ENCODE measurements at places on chromosomes 2 and 18.

- no peak for DNase-seq
These were observed 120.6 kb upstream of the MYCN start for GRCh38 chr2:15819562-15820256.

GRCh38 chr2:142031656-142032055, 99.2 kb downstream of the LRP1B start:
- DNase-seq = no peak

DNA sequence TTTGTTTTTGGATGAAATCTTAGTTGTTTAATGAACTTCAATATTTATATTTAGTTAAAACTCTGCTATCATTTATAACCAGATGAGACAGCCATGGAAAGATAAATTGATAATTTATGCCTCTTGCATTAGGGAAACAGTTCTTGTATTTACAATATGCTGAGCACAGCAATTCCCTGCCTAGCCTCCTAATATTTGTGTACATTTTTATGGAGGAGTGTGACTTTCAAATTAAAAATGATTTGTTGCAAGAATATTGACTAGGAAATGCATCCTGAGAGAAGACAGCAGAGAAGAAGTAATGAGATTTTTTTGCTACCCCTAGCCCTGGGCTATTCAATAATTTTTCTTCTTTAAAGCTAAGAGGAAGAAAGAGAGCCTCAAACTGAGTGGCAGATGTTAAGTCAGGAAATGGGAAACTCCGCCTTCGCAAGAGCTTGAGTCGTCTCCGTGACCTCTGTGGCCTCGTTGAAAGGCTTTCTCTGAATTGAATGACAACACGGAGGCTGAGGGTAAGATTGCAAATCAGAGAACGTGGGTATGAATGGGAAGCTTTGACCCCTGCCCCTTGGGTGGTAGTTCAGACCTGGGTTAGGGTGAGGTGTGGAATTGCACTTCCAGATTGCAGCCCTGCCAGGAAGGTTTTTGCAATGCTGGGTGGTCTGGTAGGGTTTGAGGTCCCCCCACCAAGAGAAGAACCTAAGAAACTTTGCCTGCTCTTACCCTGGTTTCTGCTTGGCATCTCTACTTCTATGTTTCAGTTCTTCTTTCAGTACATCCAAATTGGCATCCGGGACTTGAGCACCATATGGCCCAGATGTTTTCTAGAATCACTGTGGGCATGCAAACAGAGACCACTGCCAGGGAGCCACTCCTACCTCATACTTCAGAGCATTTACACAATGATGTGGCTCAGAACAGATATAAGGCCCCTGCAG, 210.3 kb upstream of the RBMS1 start:
- DNase-seq = no peak

DNA sequence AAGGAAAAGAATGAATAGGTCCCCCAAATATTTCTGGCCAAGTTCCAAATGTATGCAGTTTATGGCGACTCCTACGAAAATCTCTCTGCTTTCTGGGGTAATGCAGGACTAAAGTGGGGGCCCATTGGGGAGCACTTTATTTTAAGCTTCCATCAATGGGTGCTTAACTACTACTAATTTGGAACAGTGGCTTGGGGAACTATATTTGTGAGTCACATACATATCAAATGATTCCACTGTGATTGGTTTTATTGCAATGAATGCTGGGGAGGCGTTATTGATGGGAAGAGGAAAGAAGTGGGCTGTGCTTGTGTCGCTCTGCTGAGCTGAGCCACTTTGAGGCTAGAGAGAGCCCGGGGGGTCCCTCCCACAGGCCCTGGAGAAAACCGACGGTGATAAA, 560.4 kb upstream of the SALL3 start:
- DNase-seq = no peak

- DNase-seq = no peak
These were observed 69.3 kb downstream of the MAPK4 start for GRCh38 chr18:50629148-50629631.

- DNase-seq = no peak
These were observed 288.9 kb downstream of the SLC4A3 start for GRCh38 chr2:219916281-219916680.

GRCh38 chr18:11726556-11726955, 37.5 kb downstream of the GNAL start:
- no peak for DNase-seq
